Posterior vena cava (tissue), 2 donors: ENCODE measurements at places on chromosomes 5 and 9.

- DNase-seq = no peak
Measured at GRCh38 chr5:113581388-113581787, 67.9 kb downstream of the YTHDC2 start.

GRCh38 chr5:83729362-83729761 is 8.7 kb upstream of the HAPLN1 start:
- no peak for DNase-seq

GRCh38 chr5:168898247-168898911 is 319.2 kb upstream of the PANK3 start:
- no peak for DNase-seq

DNA sequence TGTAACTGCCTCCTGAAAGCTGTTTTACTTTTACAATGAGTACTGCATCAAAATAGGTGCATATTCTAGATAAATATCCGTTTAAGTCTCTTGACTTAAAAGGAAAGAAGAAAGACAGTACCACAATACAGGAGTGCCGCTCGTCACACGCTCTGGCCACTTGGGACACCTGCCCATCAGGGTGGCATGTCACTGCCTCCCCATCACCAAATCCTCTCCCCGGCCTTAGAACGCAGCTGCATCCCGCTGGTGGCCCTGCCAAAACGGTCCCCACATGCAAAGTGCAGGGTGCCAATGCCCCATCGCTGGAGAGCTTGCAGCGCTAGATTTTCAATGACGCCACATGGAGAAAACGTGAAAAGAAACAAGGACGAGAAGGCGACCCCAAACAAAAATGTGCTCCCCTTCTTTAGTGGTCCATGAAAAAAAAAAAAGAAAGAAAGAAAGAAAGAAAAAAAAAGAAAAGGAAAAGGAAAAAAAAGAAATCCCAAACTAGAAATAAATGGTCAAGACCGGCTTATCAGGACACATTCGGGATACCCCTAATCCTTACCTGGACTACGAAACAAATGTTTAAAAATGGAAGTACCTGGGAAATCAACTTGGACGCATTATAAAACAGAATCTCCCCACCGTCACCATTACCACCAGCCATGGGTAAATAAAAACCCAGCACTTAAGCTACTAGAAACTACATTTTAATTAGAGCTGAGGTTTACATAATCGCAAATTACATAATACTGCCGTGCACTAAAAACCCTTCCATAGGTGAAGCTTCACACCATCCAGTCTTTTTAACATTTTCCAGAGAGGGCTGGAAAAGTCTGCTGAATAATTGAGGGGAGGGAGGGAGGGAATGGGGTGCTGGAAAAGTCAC is 1.0 kb downstream of the ANKH start:
- no peak for DNase-seq

GRCh38 chr9:72565535-72565934 is 44.1 kb downstream of the TMC1 start:
- DNase-seq = no peak

DNA sequence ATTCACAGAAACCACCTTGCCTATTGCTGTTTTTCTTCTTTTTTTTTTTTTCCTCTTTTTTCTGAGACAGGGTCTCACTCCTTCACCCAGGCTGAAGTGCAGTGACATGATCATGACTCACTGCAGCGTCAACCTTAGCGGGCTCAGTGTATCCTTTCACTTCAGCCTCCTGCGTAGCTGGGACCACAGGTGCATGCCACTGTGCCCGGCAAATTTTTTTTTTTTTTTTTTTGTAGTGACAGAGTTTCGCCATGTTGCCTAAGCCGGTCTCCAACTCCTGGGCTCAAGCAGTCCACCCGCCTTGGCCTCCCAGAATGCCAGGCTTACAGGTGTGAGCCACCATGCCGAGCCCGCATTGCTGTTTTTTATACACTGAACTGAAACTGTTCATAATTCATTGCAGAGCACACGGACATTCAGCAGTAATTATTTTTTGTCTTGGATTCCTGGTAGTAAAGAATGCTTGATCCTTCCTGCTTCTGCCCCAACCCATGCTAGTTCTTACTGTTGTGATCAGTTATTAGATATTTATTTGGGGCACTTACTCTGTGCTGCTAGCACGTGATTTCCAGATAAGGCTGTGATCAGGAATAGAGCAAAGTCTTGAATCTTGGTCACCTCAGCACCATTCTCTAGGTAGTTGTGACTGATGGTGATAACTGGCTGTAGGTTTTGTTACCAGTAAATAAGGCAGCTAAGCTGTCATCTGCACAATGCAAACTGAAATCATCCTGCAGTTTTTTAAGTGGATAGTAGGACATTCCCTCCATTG is 14.0 kb downstream of the MAP3K1 start:
- DNase-seq = no peak
